ENCODE measurements at places on chromosomes 13 and 19.

- DNase-seq = no peak
Measured at GRCh38 chr19:4354897-4355296, 11.5 kb downstream of the MPND start.

DNA sequence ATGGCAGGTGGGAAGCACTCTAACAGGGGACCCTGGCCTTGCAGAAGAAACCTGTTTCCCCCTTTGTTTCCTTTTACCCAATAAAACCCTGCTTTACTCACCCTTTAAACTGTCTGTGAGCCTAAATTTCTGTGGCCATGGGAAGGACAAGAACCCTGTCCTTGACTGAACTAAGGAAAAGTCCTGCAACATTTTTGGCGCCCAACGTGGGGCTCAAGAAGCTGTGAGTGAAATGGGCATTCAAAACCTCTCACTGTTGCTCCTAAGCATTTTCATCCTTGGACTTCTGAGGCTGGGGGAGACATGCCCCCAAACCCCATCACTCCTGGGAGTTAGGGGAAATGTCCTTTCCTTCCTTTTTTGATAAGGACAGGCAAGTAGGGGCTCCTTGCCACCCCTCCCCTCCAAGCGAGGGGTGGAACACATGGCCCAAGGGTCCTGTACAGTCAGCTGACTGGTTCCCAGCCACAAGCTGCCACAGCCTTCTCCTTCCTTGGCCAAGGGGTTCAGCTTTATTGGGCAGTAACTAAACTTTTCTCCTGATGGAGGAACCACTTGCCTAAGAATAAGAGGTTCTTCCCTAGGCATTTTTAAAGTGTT lies 381.6 kb downstream of the KLF5 start:
- no peak for DNase-seq

DNA sequence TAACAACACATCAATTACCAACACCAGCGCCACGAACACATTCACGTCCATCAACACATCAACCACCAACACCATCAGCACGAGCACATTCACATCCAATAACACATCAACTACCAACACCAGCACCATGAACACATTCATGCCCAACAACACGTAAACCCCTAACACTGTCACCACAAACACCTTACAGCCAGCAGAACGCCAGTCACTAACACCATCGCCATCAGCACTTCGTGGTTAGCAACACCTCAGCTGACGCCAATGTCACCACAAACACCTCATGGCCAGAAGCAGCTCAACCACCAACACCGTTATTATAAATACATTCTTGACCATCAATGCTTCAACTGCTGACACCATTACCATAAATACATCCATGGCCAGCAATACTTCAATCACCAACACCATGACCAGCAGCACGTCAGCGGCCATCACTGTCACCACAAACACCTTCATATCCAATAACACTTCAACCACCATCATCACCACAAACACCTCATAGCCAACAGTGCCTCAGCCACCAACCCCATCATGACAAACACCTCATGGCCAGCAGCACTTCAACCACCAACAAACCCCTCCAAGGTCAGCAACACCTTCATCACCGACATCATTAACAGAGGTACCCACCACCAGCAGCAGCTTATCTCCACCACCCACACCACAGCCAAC lies 9.4 kb downstream of the FCER2 start:
- DNase-seq = no peak

GRCh38 chr19:4542896-4543841 lies 3.3 kb upstream of the LRG1 start:
- DNase-seq = no peak
